ENCODE measurements at places on chromosomes 7 and 10. TPM values are rescaled to one million over a fixed set of nuclear protein-coding genes. Genes with fewer than 3 reads are reported as not detected.

Gene OPN4
- not detected for total RNA-seq

Gene C10orf62
- total RNA-seq: not detected

DNA sequence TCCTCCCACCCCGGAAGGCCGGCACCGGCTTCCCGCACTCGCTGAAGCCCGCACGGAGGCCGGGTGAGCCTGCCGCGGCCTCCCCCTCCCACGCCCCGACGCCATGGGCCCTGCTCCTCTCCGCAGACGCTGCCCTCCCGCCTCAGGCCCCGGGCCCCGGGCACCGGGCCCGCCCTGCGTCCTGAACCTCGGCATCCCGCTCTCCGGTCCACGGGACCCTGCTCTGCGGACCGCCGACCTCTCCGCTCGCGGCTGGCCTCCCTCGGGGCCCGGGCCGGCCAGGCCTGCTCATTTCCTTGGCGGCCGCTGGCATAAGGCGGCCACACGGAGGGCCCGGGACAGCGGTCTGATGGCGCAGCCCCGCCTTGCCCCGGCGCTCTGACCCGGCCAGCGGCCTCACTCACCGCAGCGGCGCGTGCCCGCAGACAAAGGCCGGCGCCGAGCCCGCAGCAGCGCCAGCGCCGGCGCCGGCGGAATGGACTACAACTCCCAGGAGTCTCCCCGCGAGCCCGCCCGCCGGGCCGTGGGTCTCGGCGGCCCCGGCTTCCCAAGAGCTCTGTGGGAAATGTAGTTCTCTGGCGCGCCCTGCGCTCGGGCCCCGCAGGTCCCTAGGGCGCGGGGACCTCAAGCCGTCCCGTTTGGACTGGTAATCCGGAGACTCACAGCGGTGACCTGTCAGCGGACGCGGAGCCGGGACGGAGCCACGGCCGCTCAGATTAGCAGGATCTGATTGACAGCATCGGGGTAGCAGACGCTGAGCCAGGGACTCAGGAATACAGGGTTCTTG lies at the start of gene ZNF32:
Gene ZNF32, minus strand, starts transcription at position 484 of the 787 bp plus-strand sequence. CDS start 2,748 bp downstream, outside the sequence.
- peak; percentile 83 for DNase-seq

DNA sequence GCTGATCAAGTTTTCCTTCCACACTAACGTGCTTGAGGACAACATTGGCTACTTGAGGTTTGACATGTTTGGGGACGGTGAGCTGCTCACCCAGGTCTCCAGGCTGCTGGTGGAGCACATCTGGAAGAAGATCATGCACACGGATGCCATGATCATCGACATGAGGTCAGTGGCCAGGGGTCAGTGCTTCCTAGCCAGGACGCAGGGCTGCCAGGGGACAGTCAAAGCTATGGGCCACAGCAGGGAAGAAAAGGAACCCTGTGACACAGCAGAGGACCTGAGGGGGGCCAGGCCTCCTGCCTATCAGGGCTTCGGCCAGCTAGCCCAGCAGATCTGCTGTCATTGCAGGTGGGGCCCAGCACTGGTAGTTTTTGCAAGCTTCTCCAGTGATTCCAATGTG lies 5.2 kb downstream of the RBP3 start:
- DNase-seq: no peak

Gene SPACDR
- under 0.01 TPM for total RNA-seq

DNA sequence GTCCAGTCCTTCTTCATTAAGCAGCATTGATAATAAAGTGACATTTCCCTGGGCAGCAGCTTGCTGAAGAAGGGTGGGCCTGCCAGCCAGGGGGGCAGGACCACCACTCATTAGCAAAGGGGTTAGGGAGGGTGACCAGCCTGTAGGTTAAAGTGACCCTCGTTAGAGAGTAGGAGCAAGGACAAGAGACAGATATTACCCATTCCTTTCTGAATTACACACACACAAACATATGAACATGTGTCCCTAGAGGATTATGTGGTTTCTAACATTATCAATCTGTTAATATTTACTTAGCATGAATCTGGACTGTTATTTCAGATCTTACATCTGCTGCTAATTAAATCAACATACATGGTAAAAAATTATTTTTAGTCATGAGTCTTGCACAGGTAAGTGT lies 88.9 kb downstream of the CTTNBP2 start:
- DNase-seq: no peak

Gene POLR2J
- 37.2 TPM for total RNA-seq

DNA sequence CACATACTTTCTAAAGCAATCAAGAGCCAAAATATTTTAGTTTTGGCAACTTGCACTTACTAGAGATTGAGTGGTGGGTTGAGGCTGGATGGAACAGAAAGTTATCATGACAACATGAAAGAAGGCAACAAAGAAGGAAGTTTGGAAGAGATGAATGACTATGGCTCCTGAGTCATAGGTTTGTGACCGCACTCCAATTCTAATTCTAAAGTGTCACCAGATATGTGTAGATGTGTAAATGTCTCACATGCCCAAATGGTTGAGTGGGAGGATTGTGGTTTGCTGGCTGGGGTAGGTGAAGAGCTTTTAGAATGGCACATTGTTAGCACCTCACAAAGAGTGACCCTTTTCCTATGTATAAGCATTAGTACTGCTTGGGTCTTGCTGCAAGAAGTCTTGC lies 20.2 kb downstream of the TAS2R16 start:
- peak; percentile 79 for DNase-seq

DNA sequence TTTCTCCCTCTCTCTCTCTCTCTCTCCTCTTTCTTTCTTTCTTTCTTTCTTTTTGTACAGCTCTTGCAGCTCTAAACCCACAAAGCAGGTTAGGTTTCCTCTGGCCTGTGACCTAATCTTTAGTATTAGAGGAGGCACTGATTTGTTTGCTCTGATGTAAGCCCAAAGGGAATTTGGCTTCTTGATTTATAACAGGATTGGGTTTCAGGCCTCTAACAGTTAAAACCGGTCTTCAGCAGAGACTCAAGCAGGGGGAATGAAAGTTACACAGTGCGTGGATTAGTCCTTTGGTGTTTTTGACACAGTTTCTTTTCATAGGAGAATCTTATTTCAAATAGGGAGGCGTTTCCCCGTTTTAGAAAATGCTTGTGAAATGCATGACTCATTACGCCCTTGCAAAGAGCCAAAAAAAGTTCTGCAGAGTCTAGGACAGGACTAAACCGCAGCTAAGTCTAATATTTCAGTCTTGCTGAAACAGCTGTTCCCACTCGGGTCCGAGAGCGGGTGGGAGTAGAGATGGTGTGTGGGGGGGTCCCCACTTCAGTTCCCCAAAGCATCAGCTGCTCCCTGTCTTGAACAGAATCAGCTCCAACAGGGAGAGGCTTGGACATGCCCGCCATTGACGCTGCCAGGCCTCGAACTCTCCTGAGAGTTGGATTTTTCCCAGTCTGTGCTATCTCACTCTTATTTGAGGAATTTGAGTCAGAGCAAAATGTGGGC lies 296.5 kb upstream of the PITRM1 start:
- DNase-seq: peak; percentile 99

- peak; percentile 85 for DNase-seq
These were observed 776 bp downstream of the TMEM184A start for GRCh38 chr7:1555046-1555812.

Gene AKR1C4
- total RNA-seq: not detected

- DNase-seq: no peak
These were observed 274.4 kb upstream of the SEMA3A start for GRCh38 chr7:84469034-84469433.

DNA sequence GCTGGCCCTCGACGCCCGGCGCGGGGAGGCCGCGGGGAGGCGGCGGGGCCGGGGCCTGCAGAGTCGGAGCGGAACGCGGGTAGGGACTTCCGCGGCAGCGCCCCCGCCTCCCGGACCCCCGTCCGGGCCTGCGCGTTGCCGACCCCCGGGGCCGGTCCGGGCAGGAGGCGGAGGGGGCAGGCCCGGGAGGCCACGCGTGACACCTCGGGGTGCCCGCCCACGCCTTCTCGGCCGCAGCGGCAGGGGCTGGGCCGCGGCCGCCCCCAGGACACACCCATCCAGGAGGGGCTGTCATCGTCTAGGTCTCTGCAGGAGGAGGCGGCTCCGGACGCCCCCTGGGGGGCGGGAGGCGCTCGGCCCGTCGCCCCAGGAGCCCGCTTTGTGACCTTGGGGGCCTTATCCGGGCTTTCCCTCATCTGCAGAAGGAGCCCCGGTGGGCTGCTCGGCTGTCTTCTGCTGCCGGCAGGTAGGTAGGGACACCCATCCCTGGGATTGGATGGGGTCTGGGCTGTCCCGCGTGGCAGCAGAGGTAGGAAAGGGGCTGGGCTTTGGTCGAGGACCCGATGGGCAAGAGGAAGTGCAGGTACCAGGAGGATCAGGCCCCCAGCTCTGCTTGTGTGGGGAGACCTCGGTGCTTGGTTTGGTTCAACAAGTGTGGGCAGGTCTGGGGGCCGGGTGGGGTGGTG lies 569 bp downstream of the ZNF316 start:
- DNase-seq: no peak

- peak; percentile 88 for DNase-seq
These were observed 74.3 kb upstream of the GNAI1 start for GRCh38 chr7:80060218-80060806.

Gene BMPER
- 12.2 TPM for total RNA-seq

Gene GNG11
- 27.2 TPM for total RNA-seq

GRCh38 chr10:98366062-98366530 lies 48.9 kb downstream of the PYROXD2 start:
- no peak for DNase-seq

DNA sequence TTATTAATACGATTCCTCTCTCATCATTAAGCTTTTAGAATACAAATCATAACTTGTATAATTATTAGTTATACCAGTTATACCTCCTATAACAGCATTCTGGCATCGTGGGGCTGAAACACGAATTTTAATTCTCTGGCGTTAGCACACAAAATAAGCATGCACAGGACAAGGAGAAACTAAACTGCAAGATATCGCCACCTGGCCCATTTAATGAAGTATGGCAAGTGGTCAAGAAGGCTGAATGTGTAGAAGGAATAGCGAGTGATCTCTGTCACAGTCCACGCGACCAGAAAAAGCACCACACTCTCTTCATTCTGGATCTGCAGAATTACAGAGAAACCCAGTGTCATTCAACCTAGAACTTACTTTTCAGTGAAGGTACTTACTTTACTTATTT lies 18.1 kb downstream of the HACD1 start:
- DNase-seq: peak; percentile 67

DNA sequence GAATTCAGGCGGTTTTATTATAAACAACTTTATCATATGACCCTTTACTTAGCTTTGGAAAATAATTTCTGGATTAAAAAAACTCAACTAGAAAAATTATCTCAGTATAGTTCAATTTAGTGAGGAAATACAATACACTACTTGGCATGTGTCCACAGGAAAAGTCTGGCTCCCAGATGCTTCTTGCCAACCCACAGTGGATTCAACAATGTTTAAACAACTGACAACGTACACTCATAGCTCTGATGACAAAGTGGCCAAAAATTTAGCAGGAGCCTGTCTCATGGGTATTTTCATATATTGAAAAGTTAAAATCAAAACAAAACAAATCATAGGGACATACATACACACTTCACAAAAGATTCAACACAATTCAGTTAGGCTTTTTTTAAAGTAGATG lies 158.8 kb downstream of the SKAP2 start:
- peak; percentile 91 for DNase-seq

Gene TLX1
- total RNA-seq: not detected

DNA sequence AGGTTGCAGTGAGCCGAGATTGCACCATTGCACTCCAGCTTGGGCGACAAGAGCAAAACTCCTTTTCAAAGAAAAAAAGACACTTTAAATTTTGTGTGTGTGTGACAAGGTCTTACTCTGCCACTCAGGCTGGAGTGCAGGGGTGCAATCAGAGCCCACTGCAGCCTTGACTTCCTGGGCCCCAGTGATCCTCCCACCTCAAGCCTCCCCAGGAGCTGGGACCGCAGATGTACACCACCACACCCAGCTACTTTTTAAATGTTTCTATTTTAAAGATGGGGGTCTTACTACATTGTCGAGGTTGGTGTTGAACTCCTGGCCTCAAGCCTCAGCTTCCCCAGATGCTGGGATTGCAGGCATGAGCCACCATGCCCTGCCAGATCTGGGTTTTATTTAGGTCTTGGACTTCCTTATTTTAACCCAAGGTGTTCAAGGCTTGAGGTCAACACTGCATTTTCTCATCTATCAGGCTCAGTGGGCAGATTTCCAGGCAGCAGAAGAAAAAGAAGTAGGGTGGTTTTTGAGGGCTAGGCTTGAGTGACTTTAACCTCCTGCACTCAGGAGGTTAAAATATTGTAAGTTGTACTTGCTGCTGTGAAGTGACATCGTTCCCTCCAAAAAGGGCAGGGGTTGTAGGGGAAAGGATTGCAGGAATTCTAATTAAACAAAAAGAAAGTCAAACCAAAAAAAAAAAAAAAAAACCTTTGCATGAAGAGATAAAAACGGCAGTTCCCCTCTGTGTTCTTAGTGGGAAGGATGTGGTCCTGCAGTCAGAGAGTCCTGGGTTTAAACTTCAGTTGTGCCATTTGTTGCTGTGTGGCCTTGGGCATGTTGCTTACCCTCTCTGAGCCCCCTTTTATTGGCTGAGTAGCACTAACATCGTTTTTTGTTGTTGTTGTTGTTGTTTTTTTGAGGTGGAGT lies 71.5 kb downstream of the CARD11 start:
- no peak for DNase-seq

- no peak for DNase-seq
These were observed 4.5 kb downstream of the GRM3 start for GRCh38 chr7:86648169-86648568.

GRCh38 chr10:129707406-129708388 lies 240.7 kb downstream of the MGMT start:
- peak; percentile 78 for DNase-seq

DNA sequence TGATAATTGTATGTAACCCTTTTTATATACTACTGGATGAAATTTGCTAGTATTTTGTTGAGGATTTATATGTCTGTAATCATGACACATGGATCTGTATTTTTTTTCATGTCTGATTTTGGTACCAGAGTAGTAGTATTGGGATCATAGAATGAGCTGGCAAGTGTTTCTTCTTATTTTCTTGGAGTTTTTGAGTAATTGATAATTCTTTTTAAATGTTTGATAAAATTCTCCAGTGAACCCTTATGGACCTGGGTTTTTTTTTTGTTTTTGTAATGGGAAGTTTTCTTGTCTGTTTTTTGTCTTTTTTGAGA lies 28.4 kb downstream of the ZNF33A start:
- no peak for DNase-seq

Gene ARHGEF5
- total RNA-seq: 3.9 TPM

DNA sequence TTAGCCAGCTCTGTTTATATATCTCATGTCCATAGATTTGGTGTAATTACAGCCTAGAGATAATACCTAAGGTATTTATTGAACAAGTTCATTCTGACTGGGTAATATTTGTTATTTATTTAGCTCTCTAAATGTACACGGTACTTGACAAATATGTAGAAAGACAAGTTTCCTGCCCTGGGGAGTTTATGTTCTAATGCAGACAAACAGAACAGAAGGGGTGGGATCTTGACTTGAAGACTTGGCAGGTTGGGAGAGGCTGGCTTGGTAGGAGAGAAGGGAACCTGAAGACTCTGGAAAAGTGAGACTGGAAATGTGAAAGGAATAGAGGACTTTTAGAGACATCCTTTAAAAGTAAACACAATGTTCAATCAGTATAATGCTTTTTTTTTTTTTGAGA lies 97.7 kb upstream of the CDK6 start:
- DNase-seq: no peak

DNA sequence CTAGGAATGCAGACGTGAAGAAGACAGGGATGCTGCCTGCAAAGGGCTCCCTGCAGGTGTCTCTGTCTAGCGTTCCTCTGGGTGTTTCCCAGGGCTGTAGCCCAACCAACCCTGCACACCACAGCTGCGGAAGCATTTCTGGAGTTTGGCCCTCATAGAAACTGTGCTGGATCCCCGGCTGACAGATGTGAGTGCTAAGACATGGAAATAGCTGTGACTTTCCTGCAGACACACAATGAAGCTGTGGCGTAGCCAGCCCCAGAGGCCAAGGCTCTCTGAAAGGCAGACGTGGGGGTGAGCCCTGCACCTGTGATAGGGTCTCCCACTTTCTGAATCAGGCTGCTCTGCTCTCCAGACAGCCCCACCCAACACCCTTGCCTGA lies 44.8 kb downstream of the ADCYAP1R1 start:
- DNase-seq: no peak

Gene PPP1R3C
- total RNA-seq: 94.5 TPM

Gene MYO1G
- total RNA-seq: under 0.01 TPM
